ENCODE measurements at places on chromosomes 16 and 17. TPM values are rescaled to one million over a fixed set of nuclear protein-coding genes. Genes with fewer than 3 reads are reported as not detected.
A peak's percentile ranks its signal among the peaks of the same experiment; 100 is the strongest.

The KRTAP3-2 gene
- not detected for total RNA-seq

The AXIN2 gene
- total RNA-seq = 1.9 TPM

The IGF2BP1 gene
- total RNA-seq = 6.4 TPM

DNA sequence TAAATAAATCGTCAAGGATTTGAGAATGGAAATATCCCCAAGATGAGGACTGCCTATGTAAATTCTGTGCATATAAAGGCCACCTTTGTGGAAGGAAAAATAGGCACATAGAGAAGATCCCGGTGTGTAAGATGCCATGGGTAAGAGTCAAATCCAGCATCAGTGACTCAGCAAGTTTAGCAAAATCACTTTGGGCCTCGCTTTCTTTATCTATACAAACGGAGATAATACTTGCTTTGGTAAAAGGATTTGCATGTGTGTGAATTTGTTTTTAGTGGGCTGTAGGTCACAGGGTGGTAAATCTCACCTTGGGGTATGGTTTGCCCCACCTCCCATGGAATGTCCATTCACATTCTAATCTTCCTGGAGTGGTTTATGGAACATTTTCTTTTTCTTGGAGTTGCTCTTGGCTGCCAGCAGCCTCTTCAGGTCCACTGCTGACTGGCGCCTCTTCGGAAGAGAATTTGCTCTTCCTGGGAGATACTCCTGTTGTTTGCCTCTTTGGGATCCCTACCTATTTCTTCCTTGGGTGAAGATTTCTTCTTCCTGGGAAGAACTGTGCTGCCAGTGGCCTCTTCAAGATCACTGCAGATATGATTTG lies 587.6 kb downstream of the CDH11 start:
- no peak for DNase-seq

DNA sequence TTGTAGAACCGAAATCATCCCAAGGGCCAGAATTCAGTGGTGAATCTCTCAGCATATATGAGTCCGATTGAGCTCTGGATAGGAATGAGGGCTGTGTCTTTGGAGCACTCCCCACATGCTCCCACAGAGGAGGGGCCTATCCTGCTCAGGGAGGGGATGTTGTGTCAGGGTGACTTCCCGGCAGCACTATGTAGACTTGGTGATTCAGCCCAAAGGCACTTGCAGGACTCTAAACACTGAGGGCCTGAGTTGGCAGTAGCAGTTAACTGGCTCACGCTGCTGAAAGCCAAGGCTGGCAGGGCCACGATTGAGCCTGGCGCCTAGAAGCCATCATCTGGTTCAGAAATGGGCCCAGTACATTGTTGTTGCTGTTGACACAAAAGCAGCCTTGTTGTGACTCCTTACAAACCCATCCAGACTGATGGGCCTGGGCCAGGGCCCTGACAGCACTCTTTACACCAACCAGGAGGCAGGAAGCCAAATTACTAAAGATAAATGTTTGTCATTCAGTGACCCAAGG lies 31.9 kb downstream of the NMT1 start:
- peak; percentile 98 for DNase-seq

- peak; percentile 4 for DNase-seq
Observed at GRCh38 chr17:13813347-13814240, 211.9 kb upstream of the HS3ST3A1 start.
